Karpas-422 (cell line): ENCODE measurements at places on chromosomes 11 and 22. TPM values are rescaled to one million over a fixed set of nuclear protein-coding genes. Genes with fewer than 3 reads are reported as not detected.
A peak's percentile ranks its signal among the peaks of the same experiment; 100 is the strongest.

GRCh38 chr11:56783448-56784041 is 35.0 kb upstream of the OR9G4 start:
- no peaks in the 10 kb centered on the region for H3K27me3 ChIP-seq
- no peak overlapping the region for H3K27ac ChIP-seq
- peak; percentile 88 for DNase-seq
- H3K36me3 ChIP-seq, result no peaks in the 10 kb centered on the region
- H3K4me1 ChIP-seq, result no peaks in the 10 kb centered on the region; the same call in 1 of the 2 replicates

DNA sequence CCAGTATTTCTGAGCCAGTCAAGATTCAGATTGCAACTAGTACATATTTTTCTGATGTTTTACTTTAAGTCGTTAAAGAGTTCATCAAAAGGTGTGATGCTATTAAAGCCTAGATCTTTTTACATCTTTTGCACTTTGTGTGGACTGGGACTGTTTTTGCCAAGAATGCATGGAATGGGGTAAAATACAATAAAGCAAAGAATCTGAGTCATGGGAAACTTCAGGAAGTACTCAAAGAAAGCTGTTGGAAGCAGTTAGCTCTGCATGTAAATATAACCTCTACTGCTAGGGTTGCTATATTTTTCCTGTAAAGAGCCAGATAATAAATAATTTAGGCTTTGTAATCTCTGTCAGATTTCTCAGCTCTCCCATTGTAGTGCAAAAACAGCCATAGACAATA is 20.9 kb downstream of the ATXN10 start:
- no peak overlapping the region for H3K27ac ChIP-seq
- no peak for DNase-seq
- H3K36me3 ChIP-seq, result peaks cover 38% of the 10 kb centered on the region
- no peaks in the 10 kb centered on the region for H3K4me1 ChIP-seq
- H3K4me3 ChIP-seq, result no peak overlapping the region
- no peaks in the 10 kb centered on the region for H3K27me3 ChIP-seq

PRR33 gene
- not detected in 2 replicates for total RNA-seq

GRCh38 chr11:37881741-37882140 is 1283.7 kb upstream of the RAG2 start:
- no peak for DNase-seq
- no peaks in the 10 kb centered on the region for H3K36me3 ChIP-seq
- no peak overlapping the region for H3K27ac ChIP-seq
- no peak overlapping the region for H3K4me3 ChIP-seq

CRYBA4 gene
- not detected in 2 replicates for total RNA-seq

GRCh38 chr22:45726081-45726480 is 54.4 kb downstream of the ATXN10 start:
- H3K27me3 ChIP-seq, result no peaks in the 10 kb centered on the region
- no peak for DNase-seq
- peaks cover 40% of the 10 kb centered on the region; the same call in 1 of the 2 replicates for H3K36me3 ChIP-seq
- no peak overlapping the region for H3K27ac ChIP-seq

DNA sequence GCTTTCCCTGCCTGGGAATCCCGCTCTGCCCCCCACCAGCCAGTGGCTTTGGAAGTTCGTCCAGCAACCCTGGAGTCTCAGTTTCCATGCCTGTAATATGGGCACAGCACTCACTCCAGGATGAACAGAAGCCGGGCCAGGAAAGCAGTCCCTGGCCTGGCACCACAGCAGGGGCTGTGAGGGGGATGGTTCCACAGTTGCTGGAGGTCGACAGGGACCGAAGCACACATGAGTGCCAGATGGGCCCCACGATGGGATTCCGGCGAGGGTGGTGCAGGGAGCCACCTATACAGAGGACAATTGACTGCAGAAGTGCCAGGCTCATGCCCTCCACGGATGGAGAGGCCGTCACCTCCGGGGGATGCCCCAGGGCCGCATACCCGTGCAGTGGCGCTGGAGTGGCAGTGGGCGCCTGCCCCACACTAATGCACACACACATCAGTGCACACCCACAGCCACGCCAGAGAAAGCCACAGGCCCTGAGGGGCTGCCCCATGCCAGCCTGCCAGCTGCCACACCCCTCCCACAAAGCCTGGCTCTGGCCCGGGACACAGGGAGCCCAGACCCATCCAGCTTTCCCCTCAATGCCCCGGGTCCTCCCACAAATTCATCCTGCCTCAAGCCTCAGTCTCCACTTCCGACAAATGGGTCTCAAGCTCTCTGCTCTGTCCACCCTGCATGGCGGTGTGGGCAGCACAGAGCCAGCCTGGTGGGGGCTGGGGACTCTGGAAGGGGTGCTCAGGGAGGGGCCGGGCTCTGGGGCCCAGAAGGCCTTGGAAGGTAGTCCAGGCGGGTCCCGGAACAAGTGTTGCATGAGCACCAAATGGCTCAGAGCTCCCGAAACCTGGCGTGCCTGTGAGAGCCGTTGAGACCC is 9.7 kb downstream of the ASCL2 start:
- H3K4me1 ChIP-seq, result peaks cover 16% of the 10 kb centered on the region
- no peak overlapping the region for H3K4me3 ChIP-seq
- no peak for DNase-seq
- no peak overlapping the region for H3K27ac ChIP-seq
- H3K36me3 ChIP-seq, result no peaks in the 10 kb centered on the region

GRCh38 chr11:18791207-18791968 is at the start of gene PTPN5:
Gene PTPN5 (minus strand): TSS chr11:18791798. CDS start chr11:18771958, 19,840 bp downstream.
- no peak within 1 kb of the TSS for H3K4me3 ChIP-seq
- no peaks in the 10 kb centered on the region for H3K4me1 ChIP-seq
- H3K27ac ChIP-seq, result no peak within 1 kb of the TSS
- H3K27me3 ChIP-seq, result no peaks in the 10 kb centered on the region
- no peaks in the 10 kb centered on the region for H3K36me3 ChIP-seq

FOLR3 gene
- not detected in 2 replicates for total RNA-seq

DNA sequence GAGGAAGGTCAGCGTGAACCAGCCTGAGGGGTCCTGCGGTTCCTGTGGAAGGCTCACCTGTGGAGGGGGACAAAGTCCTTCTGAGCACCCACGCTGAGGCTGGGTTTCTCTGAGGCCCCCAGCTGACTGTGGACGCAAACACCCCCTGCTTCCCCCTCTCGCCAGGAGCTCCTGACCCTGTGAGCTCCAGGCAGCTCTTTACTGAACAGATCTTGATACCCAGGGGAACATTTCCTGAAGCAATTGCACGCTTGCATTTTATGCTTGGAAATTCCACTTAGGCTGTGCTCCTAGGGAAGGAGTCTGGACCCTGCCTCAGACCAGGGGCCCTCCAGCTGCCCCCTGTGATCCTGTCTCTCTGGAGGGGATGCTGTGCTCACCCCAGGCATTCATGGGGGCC is 454.2 kb upstream of the B3GAT1 start:
- H3K36me3 ChIP-seq, result no peaks in the 10 kb centered on the region
- H3K27me3 ChIP-seq, result no peaks in the 10 kb centered on the region
- no peaks in the 10 kb centered on the region for H3K4me1 ChIP-seq

MYEOV gene
- 0.22 and 0.25 TPM in 2 replicates for total RNA-seq

DNA sequence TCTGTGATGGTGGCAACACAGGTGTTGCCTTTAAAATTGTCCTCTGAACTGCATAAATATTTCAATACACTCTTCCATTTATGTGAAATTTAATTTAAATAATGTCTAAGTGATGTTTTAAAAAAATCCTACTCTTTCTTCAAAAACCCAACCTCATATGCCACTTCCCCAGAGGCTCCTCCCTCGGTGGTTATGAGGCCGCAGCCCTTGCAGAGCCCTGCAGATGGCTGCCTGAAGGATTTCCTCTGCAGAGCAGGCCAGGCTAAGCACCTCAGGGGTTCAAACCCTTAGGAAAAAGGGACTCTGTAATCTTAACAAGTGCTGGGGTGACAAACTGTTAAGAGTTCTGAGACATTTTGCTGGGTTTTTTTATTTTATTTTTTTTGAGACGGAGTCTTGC is 25.2 kb downstream of the MORC2 start:
- no peaks in the 10 kb centered on the region for H3K27me3 ChIP-seq
- no peak overlapping the region for H3K4me3 ChIP-seq
- H3K27ac ChIP-seq, result no peak overlapping the region
- DNase-seq, result no peak
- H3K36me3 ChIP-seq, result peaks cover 58% of the 10 kb centered on the region
- H3K4me1 ChIP-seq, result no peaks in the 10 kb centered on the region

KRTAP5-9 gene
- total RNA-seq, result not detected in 2 replicates

- H3K27me3 ChIP-seq, result no peaks in the 10 kb centered on the region
- no peaks in the 10 kb centered on the region for H3K36me3 ChIP-seq
- peaks cover 54% of the 10 kb centered on the region for H3K4me1 ChIP-seq
- no peak overlapping the region for H3K27ac ChIP-seq
- H3K4me3 ChIP-seq, result no peak overlapping the region
Observed at GRCh38 chr11:76631566-76632308, 38.8 kb downstream of the LRRC32 start.

IL18BP gene
- total RNA-seq, result 5.4 and 6.2 TPM in 2 replicates

DNA sequence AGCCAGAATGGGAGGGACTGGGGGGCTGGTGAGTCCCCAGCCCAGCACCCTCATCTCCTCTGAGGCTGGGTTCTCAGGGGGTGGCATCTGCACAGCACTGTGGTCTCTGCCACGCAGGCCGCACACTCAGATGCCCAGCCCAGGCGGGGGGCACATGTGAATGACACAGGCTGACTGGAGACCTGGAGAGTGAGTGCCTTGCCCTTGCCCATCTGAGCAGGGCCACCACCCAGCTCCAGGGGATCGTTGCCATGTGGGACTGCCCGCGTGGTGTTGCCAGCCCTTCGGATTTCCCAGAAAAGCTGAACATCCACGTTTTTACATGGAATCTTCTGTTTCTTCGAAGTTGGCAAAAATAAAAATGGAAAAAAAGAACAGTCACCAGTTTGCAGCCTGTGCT is 18.9 kb downstream of the PRDM11 start:
- DNase-seq, result no peak
- no peaks in the 10 kb centered on the region for H3K36me3 ChIP-seq
- H3K4me1 ChIP-seq, result no peaks in the 10 kb centered on the region
- H3K4me3 ChIP-seq, result no peak overlapping the region

DNA sequence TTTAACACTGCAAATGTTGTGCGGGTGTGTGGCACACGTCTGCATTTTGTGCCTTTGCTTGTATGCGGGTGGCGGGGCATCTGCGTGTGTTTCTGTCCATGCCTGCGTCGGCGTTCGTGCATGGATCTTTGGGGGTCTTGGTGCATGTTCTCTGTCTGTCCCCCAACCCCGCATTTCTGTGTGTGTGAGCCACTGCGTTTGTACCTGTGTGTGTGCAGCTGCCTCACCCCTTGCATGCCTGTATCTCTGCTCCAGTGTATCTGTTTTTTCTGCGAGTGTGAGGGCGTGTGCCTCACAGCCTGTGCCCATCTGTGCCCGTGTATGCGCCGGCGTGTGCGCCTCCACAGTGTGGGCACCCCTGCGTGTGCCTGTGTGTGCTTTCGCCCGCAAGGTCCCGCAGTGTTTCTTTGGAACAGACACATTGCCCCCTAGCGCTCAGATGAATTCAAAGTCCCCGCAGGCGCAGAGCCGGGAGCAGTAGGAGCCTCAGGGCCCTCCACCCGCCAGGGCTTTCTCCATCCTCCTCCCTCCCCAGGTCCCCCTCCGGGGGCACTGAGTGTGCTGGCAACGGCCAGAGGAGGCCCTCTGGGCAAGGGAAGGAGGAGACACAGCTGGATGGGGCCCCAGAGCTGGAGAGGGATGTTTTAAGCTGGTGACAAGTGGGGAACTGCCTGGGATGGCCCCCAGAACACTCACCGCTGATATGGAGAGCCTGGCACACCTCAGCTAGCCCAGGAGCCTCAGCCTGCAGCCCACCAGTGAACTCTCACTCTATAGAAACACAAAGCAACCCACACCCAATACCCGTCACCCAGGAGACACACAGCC is 3.1 kb upstream of the MN1 start:
- DNase-seq, result peak; percentile 79
- no peaks in the 10 kb centered on the region for H3K27me3 ChIP-seq
- no peaks in the 10 kb centered on the region for H3K36me3 ChIP-seq
- H3K27ac ChIP-seq, result no peak overlapping the region
- H3K4me1 ChIP-seq, result no peaks in the 10 kb centered on the region

DNA sequence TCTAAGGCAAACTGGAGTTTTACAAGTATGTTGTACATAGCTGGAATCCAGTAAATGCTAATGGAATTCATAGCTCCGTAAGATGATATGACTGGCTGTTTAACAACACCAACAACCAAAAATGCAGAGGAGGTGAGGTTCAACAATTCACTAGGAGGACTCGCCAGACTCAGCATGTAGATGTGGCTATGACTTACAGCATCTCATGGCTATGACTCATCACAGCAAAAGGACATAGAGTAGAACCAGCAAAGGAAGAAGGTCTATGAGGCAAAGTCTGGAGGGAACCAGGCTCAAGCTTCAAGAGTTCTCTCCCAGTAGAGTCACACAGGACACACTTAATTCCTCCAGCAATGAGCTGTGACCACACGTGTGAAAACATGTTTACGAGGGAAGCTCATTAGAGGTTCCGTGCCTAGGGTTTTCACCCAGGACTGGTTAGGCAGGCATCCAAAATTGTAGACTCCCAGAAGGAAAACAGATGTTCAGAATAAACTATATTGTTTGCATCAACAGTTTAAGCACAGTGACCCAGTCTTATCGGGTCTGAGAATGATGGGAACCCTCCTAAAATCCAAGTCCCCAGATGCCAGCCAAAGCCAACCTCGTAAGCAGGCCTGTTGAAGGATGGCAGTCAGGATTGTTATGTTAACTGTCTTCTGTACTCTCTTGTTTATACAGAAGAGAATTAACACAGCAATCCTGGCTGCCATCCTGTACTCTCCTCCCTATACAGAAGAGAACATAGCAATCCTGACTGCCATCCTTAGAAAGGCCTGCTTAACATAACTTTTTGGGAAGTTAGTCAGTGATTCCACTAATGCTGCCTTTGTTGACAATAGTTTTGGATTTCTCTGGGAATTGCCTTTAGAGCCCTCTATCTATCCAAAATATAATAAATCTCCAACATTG is 116.6 kb downstream of the LARGE1 start:
- H3K27ac ChIP-seq, result no peak overlapping the region
- no peaks in the 10 kb centered on the region for H3K4me1 ChIP-seq
- H3K36me3 ChIP-seq, result no peaks in the 10 kb centered on the region
- no peak for DNase-seq

- H3K4me3 ChIP-seq, result no peak overlapping the region
- no peaks in the 10 kb centered on the region for H3K27me3 ChIP-seq
- peaks cover 15% of the 10 kb centered on the region for H3K4me1 ChIP-seq
- peaks cover 13% of the 10 kb centered on the region; the same call in 1 of the 2 replicates for H3K36me3 ChIP-seq
- DNase-seq, result no peak
- no peak overlapping the region for H3K27ac ChIP-seq
Observed at GRCh38 chr11:66275396-66275795, 2.6 kb upstream of the CNIH2 start.

DNA sequence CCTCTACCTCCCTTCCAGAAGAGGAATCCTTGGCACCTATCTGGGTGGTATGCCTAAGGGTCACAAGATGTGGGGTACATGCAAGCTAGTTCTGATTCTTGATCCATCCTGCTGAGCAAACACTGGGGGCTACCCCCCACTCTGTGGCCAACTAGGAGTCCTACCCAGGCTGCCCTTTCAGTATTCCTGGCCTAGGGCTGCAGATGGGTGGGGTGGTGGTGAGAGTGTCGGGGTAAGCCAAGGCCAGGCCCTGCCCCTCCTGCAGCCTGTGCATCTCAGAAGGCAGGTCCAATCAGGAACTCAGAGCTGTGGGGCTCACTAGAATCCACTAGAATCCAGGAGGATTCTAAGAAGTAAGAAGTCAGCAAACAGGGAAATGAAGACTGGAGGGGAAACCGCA is 10.9 kb downstream of the SSH3 start:
- H3K4me3 ChIP-seq, result no peak overlapping the region
- H3K4me1 ChIP-seq, result peaks cover 22% of the 10 kb centered on the region
- no peak overlapping the region for H3K27ac ChIP-seq

GRCh38 chr11:113574586-113574985 is 99.4 kb upstream of the DRD2 start:
- H3K27ac ChIP-seq, result no peak overlapping the region
- no peak for DNase-seq
- H3K4me3 ChIP-seq, result no peak overlapping the region
